ENCODE measurements at places on chromosomes 12 and 14.

GRCh38 chr12:110537605-110538409, 35.7 kb downstream of the RAD9B start:
- DNase-seq = no peak

GRCh38 chr12:26867080-26867479, 34.1 kb upstream of the ITPR2 start:
- no peak for DNase-seq

DNA sequence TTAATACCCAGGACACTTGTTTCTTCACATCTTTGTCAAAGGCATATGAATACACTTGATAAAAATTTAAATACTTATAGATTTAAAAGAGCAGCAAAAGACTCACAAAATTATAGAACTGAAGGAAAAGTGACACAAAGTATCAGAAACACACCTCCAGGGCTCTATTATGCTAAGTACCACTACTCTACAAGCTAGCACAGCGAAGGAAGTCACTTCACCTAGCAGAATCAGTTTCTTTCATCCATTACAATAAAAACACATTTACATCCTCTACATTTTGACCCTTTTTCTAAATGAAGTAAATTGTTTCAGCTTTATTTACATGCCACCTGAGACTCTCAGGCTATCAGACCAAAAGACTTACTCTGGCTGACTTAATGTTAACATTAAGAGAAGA, 26.6 kb upstream of the PTPRB start:
- no peak for DNase-seq

GRCh38 chr14:37466003-37466622, 128.9 kb downstream of the FOXA1 start:
- no peak for DNase-seq

- DNase-seq = no peak
Measured at GRCh38 chr14:94019329-94019728, 6.8 kb upstream of the OTUB2 start.

- DNase-seq = peak; percentile 78
Measured at GRCh38 chr14:90397425-90398314, 841 bp downstream of the CALM1 start.

DNA sequence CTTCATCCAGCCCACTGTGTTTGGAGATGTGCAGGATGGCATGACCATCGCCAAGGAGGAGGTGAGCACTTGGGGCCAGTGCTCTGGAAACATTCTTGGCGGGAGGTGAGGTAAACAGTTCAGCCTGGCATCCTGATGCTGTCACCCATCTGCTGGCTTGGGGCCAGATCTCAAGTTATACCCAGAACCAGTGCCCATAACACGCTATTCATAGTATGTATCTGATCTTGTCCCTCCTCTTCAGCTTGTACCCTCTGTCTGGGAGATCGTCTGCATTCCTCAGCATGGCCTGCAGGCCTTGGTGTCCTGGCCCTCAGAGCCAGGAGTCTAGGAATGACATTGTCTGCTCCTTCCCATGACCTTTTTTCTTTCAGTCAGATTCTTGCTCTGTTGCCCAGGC, 31.4 kb downstream of the ALDH2 start:
- DNase-seq = no peak

DNA sequence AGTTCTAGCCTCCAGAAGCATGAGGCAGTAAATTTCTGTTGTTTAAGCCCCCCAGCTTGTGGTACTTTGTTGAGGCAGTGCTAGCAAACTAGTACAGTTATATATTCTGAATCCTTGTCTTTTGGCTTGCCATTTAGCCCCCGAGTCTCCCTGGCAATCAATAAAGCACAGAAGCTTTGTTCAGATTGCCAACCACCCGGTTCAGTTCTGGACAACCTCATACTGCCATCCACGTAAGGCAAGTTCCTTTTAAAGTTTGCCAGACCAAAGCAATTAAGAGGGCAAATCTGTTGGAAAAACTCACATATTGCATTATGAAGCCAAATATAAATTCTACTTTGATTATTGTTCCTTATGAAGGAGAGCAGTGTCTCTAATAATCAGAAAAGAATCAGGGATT, 67.1 kb downstream of the RERG start:
- no peak for DNase-seq

GRCh38 chr12:116317986-116318575, 40.6 kb upstream of the MED13L start:
- DNase-seq = no peak

- DNase-seq = no peak
Measured at GRCh38 chr12:16258963-16259362, 18.5 kb downstream of the SLC15A5 start.

GRCh38 chr12:66763467-66763866, 84.6 kb upstream of the GRIP1 start:
- DNase-seq = no peak

- no peak for DNase-seq
Measured at GRCh38 chr12:79071498-79071897, 206.9 kb downstream of the SYT1 start.

DNA sequence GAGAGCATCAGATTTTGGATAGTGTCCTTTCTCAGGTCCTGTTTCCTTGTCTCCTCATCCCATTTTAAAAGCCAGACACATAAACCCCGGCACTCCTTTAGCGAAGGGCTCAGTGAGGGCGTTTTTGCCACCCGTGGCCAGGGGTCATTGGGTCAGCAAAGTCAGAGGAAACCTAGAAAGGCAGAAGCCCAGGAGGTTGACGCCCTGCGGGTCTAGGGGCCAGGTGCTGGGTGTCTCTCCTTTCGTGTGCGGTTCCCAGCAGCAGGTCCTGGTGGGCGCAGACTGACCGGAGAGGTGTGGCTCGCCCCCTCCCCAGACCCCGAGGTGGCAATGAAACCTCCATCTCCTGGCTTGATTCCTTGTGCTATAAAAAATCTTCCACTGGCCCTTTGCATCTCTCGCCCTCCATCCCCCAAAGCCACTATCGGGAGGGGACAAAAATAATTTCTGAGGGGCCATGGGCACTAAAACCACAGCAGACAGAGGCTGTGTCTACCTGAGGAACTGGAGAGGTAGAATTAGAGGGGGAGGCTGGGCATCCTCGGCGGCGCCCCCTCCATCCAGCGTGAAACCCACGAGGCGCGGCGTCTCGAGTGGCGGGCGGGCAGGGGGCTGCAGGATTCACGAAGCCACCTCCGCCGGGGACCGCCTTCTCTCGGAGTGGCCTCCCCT, 858 bp upstream of the FRMD6 start:
- no peak for DNase-seq

DNA sequence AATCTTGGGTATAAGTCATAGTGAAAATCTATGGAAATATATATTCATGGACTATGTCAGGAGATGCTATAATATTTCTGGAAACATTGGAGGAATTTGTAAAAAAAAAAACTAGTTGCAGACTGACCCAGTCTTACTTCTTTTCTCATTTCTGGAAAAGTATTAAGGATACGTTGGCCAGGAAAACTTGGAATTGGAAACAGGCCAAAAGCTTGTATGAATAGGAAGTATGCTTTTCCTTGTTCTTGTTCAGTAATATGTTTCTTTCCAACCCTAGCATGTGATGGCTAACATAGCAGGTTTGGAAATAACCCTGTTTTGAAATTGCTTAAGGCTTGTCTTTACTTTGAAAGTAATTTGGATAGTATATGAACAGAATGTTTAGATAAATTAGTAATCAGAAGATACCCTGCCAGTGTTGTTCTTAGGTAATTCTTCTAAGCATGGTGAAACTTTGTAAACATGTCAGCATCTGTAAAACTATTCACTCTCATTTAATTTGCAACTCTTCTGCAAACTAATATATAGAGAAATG, 316.2 kb downstream of the NPAS3 start:
- DNase-seq = no peak

GRCh38 chr14:104683653-104684448, 5.6 kb upstream of the INF2 start:
- DNase-seq = no peak

- DNase-seq = no peak
Measured at GRCh38 chr12:47097276-47097896, 17.6 kb upstream of the AMIGO2 start.

DNA sequence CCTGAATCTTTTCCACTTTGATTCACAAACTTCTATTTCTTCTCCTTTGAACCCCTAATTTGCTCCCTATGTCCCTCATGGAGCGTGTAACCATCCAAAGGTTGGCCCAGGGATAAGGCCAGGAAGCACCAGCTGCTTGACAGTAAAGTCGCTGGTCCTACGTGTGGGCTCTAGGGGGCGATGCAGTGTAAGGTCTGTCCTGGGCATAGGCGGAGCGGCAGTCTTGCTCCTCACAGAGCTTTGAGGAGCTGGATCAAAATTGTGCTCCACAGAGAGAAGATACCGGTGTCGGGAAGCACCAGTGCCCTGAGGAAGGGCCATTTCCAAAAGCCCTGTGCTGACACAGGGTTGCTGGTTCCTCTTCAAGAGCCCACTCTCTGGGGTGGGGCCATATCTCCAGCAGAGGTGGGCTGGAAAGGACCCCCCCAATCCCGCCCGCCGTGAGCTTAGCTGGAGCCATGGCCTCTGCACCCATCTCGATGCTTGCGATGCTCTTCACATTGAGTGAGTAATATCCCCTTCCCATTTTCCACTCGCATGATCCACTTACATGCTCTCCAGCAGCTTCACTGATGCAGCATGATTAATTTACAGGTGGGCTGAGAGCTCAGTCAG, 49.9 kb upstream of the OR4E1 start:
- no peak for DNase-seq

DNA sequence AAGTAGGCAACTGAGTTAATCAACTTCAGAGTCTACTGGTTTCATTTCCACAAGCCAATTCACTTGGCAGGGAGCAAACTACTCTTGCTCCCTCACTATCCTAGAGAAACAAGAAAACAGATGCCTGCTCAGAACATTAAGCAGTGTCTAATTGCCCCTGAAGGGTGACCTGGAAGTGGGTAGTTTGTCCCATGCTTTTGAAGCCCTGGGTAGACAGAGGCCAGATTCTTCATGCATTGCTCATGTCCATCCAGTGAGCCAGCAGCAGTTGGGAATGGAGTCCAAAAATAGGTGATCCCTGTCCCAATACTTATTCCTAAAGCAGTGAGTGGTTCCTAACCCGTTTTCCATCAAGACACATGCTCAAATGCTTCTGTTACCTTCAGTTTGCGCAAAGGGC, 48.8 kb downstream of the BICDL1 start:
- no peak for DNase-seq

GRCh38 chr12:18823461-18823860, 85.5 kb downstream of the CAPZA3 start:
- DNase-seq = no peak

DNA sequence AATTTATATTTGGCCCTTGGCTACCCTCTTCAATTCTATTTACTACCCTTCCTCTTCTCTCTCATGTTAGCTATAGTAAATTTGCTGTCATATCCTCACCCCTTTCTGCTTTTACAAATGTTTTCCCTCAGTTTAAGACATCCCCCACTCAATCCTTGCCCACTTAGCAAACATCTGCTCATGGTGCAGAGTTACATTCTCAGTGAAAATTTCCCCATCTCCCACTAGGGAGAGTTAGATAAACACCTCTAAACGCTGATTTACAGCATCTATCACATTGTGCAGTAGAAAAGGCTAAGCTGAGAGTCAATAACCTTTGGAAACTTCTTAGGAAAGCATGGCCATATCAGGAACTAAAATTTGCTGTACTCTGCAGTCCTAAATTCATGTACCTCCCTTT, 69.0 kb downstream of the DENND5B start:
- no peak for DNase-seq

- DNase-seq = no peak
Measured at GRCh38 chr12:11559626-11560340, 89.7 kb upstream of the ETV6 start.

GRCh38 chr12:22103418-22103817, 57.4 kb downstream of the CMAS start:
- no peak for DNase-seq

- no peak for DNase-seq
Measured at GRCh38 chr12:132433641-132434395, 56.1 kb upstream of the FBRSL1 start.

GRCh38 chr14:32784405-32784804, 154.3 kb upstream of the NPAS3 start:
- no peak for DNase-seq

- no peak for DNase-seq
Measured at GRCh38 chr12:115840159-115840558, 437.3 kb downstream of the MED13L start.

DNA sequence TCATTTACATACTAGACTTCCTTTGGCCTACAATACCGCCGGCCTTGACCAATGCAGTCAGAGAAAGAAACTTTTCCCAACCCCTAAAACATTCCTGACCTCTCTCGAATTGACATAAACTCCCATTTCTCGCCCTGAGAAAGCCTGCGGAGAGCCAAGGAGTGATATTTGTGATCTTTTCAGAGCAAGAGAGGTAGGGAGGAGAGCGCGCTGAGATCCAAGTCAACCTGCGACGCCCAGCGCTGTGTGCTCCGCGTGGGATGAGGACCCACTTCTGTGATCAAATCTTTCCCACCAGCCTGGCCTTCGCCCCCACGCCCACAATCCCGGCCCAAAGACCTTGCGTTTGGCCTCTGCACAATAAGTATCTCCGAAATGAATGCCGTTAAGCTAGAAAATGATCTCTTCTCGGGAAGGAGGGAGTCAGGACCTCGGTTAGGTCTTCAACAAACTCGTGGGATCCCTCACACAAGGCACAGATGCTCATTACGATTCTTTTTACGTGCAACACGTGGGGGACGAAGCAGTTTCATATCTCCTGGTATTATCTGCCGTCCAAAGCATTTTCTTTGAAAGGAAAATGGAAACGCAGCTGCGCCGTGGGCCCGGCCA, 6.3 kb upstream of the NPAS3 start:
- no peak for DNase-seq

GRCh38 chr14:77281852-77282410, 10.9 kb upstream of the NGB start:
- DNase-seq = no peak

- DNase-seq = peak; percentile 5
Measured at GRCh38 chr12:19657118-19657731, 217.9 kb downstream of the AEBP2 start.

GRCh38 chr12:33000016-33000415, 103.4 kb upstream of the PKP2 start:
- DNase-seq = no peak

DNA sequence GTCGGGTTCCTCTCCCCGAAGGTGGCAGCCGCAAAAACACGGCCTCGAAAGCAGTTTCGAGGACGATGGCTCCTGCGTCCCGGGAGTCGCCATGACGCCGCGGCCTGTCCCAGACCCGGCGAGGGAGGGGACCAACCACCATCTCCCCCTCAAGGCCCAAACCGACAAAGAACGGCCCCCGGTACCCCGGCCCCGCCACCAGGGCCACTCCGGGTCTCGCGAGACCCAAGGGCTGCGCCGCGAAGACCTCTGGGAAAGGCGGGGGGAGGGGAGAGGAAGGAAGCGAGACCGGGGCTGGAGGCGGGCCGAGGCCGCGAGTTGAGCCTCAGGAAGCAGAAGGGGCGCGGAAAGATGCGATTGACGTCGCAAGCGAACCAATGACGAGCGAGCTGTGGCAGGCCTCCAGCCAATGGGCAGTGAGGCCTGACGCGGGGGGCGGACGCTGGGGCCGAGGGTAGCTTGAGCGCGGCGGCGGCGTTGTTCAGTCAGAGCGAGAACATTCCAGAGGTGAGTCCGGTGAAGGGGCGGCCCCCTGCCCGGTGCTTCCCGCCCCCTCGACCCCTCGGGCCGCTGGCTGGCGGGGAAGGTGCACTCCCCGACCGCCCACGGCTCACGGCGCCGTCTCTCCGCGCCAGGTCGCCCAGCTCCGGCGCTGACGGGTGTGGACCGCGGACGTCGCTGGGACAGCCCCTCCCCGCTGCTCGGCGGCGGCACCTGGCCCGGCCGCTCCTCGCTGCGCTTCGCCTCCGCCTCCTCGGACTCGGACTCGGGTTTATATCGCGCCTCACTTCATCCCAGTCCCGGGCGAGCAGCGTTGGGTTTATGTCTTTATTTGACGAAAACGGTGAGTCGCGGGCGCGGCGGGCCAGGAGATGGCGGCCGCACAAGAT, at the start of gene EIF5:
TSS of gene EIF5 (plus strand) at position 484 of the 890 bp plus-strand sequence. CDS start 1,624 bp downstream, outside the sequence.
- peak; percentile 99 for DNase-seq

- no peak for DNase-seq
Measured at GRCh38 chr12:45890276-45890675, 100.1 kb downstream of the SCAF11 start.
